T-helper 2 cell (primary cell): ENCODE measurements at places on chromosomes 16 and 17.
A peak's percentile ranks its signal among the peaks of the same experiment; 100 is the strongest.

GRCh38 chr17:45740553-45741330, 43.4 kb upstream of the CRHR1 start:
- DNase-seq, result no peak

DNA sequence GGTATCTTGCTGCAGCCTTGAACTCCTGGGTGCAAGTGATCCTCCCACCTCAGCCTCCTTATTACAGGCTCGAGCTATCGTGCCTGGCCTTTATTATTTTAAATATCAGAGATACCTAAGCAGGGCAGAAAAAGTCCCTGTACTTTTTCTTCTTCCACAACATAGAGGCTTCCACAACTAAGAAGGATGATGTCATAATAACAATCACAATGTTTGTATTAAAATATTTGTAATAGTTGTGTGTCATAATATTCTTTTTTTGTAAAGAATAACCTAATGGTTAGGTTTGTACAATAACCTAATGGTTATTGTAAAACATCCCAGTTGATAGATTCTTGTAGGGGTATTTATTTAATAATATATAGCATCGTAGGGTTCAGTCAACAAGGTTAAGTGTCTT, 26.7 kb upstream of the DUSP14 start:
- no peak for DNase-seq

DNA sequence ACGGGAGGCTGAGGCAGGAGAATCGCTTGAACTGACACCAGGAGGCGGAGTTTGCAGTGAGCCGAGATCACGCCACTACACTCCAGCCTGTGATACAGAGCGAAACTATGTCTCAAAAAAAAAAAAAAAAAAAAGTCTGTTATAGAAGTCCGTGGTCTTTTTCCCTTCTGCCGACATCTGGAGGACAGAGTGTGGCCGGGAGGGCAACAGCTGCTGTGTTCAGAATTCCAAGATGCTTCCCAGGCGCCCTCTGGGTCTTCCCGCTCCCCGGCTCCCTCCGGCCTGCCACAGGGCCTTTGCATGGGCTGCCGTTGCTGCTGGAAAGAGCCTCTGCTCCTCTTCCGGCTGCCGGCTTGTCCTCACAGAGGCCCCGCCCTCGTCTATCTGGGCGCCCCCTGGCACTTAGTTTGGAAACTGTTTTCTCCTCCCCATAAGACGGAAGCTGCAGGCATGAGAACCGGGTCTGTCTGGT, 2.4 kb upstream of the CACNA1H start:
- peak; percentile 15 for DNase-seq

- no peak for DNase-seq
Measured at GRCh38 chr17:4998027-4998731, 429 bp downstream of the KIF1C start.

GRCh38 chr17:57067162-57067561, 17.9 kb upstream of the AKAP1 start:
- no peak for DNase-seq

- no peak for DNase-seq
Measured at GRCh38 chr17:46056800-46057304, 57.8 kb downstream of the STH start.

DNA sequence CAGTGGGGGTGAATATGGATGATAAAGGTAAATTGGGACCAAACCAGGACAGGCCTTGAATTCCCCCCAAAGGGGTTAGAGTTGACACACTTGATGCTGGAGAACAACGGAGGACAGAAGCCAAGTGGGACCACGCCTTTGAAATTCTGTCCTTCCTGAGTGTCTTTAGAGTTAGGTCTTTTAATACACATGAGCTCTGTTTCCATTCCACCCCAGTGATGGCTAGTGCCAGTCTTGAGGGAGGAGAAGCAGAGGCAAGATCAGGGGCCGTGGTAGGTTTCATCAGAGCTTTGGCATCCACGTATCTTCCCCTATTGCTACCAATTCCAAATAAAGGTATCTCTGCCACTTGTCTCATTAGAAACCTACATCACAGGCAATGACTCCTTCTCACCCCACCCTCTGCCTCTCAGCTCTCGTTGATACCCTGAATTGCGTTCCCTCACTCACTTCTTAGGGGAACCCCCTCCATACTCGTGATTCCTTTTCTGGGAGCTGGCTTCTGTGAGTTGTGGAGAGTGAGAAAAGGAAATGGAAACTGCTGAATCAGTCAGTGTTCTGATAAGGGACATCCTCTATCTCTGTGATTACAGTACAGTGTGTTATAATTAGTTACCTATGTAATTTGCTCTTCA, 2.4 kb upstream of the CCL3L1 start:
- no peak for DNase-seq

DNA sequence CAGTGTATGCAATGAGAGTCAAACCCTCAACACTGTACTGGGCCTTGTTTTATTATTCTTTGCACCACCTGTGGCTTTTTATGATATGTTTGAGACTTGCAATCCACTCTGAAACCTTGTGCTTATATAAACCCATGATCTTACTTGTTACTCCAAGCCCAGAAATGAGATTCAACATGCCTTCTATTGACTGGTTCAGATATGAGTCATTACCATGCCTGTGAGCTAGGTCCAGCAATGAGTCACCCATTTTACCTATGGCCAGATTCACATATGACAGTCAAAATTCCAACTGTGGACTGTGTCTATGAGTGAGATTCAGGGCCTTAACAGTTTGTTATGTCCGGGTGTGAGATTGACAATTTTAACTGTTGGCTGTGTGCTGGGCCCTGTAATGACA, 1846.1 kb downstream of the TP53TG3F start:
- DNase-seq, result no peak

DNA sequence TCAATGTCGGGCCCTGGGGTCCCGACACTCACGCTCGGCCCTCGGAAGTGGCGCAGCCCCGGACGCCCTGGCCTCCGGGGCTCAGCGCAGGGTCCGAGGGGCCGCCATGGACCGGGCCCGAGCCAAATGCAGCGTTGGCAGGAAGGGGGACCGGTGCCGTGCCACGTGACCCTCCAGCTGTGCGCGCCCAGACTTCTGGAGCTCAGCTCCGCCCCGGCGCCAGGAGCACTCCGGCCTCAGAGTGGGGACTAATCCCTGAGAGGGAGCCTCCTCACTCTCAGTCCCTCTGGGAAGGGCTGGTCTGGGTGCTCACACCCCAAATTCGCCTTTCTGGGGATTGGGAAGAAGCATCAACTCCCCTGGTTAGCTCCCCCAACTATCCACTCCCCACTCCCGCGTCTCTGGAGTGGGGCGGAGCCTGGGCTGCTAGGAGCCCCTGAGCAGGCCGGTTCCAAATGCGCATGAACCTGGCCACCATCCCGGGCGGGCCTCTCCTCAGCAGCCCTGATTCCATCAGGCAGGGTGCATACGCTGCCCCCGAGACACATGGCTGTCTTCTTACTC, at the start of gene B3GNT9:
B3GNT9 (minus strand) TSS at position 166 of the 564 bp plus-strand sequence. CDS start 513 bp downstream, outside the sequence.
- no peak for DNase-seq

- DNase-seq, result no peak
Measured at GRCh38 chr17:67132366-67132765, 88.0 kb downstream of the CACNG1 start.

GRCh38 chr16:89303617-89304016, 86.1 kb downstream of the ZNF778 start:
- peak; percentile 23 for DNase-seq

- DNase-seq, result no peak
Measured at GRCh38 chr16:58584831-58585505, 44.7 kb downstream of the CNOT1 start.

GRCh38 chr17:35617505-35617904, 30.4 kb downstream of the AP2B1 start:
- no peak for DNase-seq
